ENCODE measurements at places on chromosomes 13 and 19.

- no peak for DNase-seq
Observed at GRCh38 chr19:1227304-1228054, 10.3 kb downstream of the CBARP start.

DNA sequence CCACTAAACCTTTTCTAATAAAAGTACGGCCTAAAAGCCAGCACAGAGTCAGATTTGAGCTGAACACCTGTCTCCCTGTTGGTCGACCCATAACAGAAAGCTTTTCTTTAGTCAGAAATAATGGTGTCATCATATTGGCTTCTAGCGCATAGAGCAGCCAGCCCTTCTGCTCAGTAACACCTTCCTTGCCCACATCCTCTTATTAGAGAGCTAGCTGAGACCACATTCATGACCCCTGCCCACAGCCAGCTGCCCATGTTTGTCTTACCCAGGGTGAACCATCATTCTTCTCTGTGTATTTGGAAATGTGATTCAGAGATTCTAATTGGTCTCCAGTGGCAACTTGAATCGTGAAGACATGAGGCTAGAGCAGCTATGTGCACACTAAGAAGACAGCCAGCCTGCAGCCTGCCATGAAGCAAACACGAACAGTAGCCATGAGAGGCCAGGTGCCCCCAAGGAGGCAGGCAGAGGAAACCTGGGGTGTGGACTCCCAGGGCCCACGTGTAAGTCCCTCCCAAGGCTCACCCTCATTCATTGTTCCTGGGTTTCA is 82.3 kb upstream of the PDCD5 start:
- DNase-seq: peak; percentile 1

GRCh38 chr19:32309711-32310390 is 35.6 kb upstream of the ZNF507 start:
- DNase-seq: no peak

DNA sequence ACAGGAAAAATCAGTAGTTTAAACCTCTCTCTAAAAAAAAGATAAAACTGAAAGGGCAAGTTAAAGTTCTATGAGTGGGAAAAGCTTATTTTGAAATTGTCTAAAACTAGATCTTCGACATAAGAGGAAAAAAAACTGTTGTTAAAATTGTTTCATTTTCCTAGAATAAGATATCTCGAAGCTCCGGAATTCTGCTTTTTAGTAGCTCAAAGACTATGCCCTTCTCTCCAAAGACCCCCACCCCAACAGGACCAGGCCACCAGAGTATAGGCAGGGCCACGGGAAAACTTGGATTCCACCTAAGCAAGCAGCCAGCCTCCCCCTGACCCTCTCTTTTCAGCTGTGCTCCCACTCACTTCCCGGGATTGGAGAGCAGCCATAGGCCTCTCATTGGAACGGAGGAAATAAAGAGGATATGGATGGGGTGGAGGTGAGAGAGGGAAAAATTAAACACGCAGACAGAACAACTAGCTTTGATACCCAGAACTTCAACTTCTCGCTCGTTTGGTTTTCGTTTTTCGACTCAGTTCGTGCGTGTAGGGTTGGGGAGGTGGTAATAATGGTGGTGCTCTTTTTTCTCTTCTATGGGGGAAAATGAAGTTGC is 3.0 kb downstream of the POU4F1 start:
- DNase-seq: no peak

- no peak for DNase-seq
Observed at GRCh38 chr19:44626048-44626624, 12.8 kb downstream of the IGSF23 start.

- DNase-seq: no peak
Observed at GRCh38 chr13:40508767-40509342, 157.6 kb downstream of the FOXO1 start.

- no peak for DNase-seq
Observed at GRCh38 chr13:46577696-46578589, 25.0 kb downstream of the LRCH1 start.

GRCh38 chr19:12064590-12065538 is at the start of gene ZNF844:
TSS of gene ZNF844 (plus strand) at chr19:12064731. CDS start at chr19:12064874, 143 bp downstream.
- DNase-seq: peak; percentile 94

- no peak for DNase-seq
Observed at GRCh38 chr13:33096886-33097605, 80.8 kb downstream of the KL start.

GRCh38 chr13:112905990-112906641 is 62.9 kb upstream of the MCF2L start:
- DNase-seq: peak; percentile 30

DNA sequence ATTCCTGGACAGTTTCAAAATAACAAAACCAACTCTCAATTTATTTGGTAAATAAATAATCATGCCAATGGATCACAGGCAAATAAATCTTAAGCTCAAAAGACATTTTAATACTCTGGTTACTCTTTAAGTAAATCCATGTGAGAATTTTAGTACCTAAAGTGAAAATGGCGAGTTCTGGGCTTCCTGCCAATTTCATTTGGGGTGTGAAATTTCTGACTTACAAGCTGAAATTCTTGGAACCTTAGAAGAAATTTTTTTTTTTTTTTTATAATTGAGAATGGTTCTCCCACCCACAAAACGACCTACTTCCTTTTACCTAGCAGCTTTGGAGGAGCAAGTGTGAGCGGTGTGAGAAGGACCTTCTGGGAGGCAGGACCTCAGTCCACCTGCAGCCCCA is 354.5 kb upstream of the NBEA start:
- DNase-seq: no peak

DNA sequence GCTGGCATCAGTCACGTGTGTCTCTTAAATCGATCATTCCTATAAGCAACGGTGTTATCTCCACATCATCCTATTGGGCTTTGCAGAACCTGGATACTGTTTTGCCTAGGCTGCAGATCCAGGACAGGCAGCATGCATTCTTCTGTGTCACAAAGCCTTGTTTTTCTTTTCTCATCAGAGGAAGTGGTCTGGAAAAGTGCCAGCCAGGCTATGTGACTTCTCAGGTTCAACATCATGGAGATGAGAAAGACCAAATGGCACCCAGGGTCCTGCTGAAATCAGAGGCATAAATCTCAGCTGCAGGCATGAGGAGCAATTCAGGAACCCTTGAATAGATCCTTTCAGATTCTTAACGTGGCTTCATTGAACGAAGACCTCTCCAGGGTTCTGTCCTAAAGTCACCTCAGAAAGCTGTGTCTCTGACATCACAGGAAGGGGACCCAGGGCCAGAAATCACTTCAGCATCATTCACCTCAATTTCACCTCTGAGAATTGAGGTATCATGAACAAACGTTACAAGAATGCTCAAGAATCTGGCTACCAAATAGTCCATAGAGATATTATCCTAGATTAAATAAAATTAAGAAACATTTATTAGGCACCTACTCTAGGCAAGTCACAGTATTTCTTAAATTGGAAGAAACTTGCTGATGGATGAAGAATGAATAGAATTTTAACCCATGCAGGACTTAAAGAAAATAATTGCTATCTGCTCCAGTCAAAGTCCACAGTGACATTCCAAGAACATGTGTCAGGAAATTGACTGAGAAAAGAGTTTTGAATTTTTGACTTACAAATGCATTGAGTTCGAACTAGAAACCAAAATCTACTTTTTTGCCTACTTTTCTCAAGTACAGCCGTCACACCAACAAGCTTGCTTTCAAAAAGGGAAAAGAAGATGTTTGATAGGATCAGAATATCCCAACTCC is 124.1 kb downstream of the COG6 start:
- no peak for DNase-seq

DNA sequence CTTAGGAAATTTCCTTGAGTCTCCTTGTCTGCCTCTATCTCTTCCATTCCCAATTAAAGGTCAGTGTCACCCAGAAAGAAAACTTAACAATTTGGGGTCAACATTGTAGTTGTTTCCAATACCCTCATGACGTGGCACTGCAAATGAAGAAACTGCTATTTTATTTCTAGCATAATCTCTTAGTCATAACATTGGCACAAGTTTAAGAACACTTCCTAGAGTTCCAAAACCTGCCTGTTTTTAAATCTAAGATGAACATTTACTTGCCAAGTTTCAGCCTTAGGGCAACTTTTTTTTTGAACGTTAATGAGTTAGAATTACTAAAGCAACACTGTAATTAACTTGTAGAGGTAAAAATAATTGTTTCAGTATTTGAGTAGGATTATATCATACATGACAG is 108.0 kb downstream of the LMO7 start:
- DNase-seq: no peak

DNA sequence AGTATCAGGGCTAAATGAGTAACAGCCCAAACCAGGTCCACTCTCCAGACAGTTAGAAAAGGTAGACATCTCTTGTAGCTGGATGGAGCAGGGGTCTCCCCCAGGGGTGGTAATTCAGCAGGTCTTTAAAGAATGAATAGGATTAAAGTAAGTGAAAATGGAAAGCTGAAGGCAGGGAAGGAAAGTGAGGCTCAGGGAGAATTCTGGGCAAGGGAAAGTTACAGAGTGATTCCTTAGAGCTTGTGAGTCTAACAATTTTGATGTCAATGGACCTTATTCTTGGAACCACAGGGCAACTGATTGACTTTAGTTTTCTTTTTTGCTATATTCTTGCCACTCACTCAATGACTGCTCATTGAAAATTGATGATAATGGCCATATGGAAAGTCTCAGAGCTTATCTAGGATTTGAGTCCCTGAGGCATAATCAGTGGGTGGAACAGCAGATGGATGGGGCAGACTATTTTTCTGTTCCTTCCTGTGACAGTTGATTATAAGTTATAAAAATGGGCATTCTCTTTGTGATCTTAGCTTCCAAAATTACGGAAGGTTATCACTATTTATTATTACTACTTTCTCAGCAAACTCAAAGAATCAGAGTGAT is 76.9 kb downstream of the LRCH1 start:
- no peak for DNase-seq

All from small intestine (tissue), 16 donors.